HTR-8/SVneo (cell line): ENCODE measurements at places on chromosomes 5 and 9.

GRCh38 chr9:129559506-129559881 lies 61.4 kb downstream of the C9orf50 start:
- no peak for DNase-seq

GRCh38 chr5:20683241-20683940 lies 695.4 kb upstream of the CDH18 start:
- DNase-seq, result no peak

- DNase-seq, result peak; percentile 53
Observed at GRCh38 chr5:62093976-62094375, 212.0 kb upstream of the KIF2A start.

DNA sequence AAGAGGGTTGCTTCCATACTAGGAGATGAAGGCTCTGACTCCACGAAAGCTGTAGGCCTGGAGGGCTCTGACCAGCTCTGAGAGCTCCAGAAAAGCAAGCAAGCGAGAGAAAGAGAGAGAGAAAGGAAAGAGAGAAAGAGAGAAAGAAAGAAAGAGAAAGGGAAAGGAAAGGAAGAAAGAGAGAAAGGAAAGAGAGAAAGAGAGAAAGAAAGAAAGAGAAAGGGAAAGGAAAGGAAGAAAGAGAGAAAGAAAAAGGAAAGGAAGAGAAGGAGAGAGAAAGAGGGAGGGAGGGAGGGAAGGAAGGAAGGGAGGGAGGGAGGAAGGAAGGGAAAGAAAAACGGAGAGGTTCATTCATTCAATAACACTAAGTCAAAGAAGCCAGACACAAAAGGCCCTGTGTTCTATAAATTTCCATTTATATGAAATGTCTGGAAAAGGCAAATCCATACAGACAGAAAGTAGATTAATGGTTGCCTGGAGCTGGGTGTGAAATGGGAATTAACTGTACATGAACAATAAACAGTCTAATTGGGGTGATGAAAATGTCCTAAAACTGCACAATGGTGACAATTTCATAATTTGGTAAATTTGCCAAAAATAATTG lies 1.8 kb upstream of the STK10 start:
- no peak for DNase-seq

GRCh38 chr5:125006011-125006685 lies 259.7 kb upstream of the ZNF608 start:
- no peak for DNase-seq

DNA sequence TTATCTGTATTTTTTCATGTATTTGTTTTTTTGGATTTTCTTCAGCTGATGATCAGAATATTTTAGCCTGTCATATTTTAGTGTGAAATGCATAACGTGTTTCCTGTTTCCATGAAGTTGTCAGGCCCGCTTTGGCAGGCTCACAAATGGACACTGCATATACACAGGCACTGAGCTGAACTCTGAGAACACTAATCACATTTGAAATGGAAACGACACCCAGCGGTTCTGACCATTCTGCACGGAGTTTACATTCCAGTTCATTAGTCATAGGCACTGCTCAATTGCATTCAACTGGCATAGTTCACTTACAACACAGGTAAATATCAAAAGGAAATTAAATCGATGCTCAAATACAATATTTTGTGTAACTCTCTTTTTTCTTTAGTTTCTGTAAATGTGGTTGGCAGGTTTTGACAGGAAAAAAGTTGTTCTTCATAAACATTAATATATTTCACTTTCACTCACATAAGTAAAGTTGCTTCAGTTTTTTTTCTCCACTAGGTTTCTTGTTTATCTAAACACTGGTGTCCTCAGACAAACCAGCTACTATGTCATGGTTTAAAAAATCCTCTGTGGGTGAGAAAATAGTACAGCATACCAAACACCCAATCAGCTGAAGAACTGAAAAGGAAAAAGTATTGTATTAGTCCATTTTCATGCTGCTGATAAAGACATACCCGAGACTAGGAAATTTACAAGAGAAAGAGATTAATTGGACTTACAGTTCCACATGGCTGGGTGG lies 559.0 kb upstream of the DAP start:
- peak; percentile 28 for DNase-seq

- DNase-seq, result no peak
Observed at GRCh38 chr9:134637241-134637640, 4.4 kb upstream of the COL5A1 start.

DNA sequence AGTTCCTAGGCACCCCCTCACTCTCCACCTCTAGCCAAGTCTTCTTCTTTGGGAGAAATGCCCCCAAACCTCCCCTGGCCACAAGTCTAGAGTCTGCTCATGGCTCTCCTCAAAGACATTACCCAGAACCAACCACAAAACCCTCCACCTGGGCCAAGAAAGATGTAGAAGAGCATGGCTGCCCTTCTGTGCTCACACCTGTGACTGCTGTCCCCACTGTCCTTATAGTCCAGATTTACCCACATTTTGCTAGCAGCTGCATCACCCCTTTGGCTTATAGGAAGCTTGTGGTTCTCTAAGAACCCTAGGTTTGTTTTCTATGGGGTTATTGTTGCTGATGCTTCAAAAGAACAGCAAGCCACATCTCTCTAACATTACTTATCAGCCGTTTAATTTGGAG lies 6.1 kb upstream of the GABBR2 start:
- no peak for DNase-seq

DNA sequence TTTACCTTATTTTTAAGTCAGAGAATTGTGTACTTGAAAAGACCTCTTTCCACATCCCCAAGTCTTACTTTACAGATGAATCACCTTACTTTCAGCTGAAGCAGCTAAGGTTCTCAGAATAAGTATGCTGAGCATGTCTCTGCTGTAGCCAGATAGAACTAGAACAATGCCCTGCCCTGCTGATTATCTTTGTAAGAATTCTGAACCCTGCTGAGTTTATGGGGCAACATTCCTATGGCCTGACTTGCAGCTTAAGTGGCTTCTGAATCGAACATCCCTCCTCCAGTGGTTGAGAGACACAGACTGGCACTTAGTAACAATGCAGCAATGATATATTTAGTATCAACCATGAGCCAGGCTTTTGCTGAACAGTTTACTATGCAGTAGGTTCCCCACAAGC lies 592.0 kb upstream of the WWC1 start:
- peak; percentile 82 for DNase-seq
